ENCODE measurements at places on chromosomes 11 and 22.

DNA sequence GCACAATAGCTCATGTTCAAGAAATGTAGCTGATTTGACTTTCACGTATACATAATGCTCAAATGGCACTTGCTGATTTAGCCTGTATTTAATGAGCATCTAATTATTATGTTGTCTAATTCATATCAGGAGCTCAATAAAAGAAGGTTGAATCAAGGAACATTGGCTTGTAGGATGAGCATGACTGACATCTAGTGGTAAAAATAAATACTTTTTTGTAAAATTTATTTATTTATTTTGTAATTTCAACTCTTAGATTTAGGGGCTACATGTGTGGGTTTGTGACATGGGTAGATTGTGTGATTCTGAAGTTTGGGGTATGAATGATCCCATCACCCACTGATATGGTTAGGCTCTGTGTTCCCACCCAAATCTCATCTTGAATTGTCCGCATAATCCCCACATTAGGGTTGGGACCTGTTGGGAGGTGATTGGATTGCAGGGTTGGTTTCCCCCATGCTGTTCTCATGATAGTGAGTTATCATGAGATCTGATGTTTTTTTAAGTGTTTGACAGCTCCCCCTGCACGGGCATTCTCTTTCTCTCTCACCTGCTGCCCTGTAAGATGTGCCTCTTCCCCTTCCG lies 1.7 kb upstream of the OR52E5 start:
- peak; percentile 11 for DNase-seq

DNA sequence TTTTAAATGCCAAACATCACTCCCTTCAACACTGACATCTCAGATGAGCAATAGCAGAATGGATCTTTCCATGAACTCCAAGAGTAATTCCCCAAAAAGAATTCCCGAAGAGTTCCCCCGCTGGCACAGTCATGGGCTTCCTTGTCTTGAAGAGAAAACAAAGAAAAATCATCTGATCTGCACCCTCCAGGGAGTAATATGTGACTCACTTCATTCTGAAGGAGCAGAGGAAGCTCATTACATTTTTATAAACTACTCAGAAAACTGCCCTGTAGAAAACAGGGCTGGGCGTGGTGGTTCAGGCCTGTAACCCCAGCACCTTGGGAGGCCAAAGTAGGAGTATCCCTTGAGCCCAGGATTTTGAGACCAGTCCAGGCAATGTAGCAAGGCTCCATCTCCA lies 35.7 kb downstream of the CELSR1 start:
- no peak for DNase-seq

DNA sequence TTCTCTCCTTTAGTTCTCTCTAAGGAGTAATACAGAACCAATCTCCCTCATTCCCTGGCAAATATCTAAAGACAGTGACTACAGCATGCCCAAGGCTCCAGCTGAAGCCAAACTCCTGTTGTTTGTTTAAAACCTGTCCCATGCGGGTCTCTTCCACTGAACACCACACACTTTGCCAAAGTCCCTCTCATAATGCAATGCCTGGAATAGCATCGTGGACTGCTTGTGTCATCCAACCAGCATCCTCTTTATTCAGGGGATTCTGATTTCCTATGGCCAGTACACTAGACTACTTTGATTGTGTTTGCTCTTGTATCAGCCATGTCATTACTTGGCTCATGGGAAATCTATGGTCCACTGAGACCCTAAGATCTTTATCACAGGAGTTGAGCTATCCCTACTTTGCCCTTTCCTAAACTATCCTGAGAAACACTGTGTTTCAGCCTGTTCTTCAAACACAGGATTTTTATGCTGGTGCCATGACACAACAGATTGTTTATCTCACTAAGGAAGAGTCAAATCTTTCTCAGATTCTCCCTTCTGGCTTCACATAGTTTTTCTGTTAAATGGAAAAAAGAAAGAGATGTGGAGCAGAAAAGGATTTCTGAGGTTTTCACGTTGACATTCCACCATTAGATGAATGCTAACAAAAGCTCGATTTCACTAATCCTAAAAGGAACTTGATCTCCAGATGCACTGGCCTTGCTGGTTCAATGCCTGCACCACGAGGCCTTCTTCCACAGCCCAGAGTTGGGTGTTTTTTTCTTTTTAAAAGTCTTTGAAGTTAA lies 15.9 kb upstream of the IRAG1 start:
- no peak for DNase-seq

DNA sequence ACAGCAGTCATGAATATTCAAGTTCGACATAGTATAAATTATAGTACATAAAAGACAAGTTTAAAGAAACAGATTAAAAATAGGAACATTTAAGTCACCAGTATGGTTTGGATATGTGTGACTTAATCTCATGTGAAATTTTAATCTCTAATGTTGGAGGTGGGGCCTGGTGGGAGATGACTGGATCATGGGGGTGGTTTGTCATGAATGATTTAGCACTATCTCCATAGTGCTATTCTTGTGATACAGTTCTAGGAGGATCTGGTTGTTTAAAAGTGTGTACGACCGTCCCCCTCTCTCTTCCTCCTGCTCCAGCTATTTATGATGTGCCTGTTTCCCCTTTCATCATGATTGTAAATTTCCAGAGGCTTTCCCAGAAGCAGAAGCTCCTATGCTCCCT lies 3.3 kb downstream of the KDM4E start:
- no peak for DNase-seq

- no peak for DNase-seq
Measured at GRCh38 chr11:86923999-86924766, 31.0 kb downstream of the FZD4 start.

DNA sequence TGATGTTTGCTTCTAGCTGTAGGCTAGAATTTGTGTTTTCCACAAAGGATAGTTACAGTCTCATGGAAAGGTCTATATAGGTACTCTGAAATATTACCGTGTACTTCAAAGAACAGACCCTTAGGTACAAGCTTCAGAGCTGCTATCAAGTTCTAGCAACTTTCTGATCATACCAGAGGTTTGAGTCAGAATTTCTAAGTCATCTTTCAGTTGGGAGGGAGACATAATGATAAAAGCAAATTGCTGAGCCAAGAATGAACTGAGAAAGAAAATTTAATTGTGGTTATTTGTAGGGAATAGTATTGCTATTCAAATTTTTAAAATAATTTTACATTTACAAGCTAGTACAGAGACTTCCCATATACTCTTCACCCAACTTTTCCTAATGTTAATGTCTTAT lies 19.9 kb upstream of the ME3 start:
- DNase-seq: no peak

DNA sequence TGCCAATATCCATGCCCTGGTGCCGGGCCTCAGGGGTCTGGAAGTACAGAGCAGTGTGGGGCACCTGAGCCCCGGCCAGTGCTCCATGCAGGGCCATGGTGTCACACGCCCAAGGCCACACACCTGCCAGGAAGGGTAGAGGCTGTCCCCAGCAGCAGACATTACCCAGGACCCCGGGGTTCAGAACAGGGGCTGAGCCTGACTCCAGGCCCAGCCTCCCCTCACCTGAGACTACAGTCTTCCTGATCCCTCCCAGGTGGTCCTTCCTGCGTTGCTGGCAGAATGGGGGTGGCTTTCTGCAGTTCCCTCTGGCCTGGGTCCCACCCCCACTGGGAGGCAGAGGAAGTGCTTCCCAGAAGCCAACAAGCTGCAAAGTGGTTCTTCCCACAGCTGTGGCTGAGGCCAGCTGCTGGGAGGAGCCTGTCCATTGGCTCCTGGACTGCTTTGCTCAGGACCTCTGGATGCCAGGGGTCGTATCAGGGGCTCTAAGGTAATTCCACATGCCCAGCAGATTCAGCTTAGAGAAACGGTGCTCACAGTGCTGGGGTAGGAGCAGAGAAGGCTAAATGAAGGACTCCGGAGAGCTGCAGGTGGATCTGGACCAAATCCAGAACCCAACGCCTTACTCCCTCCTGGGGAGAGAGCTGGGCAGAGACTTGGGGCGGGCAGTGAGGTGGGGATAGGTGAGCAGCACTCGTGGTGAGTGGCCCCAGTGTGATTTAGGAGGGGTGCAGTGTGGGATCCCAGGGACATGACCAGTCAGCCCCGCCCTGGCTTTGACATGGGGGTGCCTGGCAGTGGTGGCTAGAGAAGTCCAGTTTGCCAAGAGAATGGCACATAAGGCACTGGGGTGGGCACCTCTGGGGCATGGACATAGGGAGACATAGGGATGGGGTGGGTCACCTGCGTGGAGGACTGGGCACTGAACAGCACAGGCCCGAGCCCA lies 12.6 kb downstream of the TCIRG1 start:
- no peak for DNase-seq

DNA sequence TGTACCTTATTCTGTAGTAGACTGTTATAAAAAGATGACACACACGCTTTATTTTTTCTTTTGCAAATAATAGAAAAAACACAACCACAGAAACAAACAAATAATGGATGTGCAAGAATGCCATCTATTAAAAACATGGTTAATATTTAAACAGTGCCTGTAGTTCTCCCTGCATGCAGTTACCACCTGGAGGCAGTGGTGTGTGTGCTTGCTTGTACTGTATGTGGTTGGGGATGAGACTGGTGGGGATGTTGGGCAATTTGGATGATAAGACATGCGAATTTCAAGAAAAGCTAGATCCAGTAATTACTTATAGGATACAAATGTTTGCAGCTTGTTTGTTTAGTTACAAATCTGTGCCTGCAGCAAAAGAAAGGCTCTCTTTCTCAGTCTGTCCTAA lies 3.6 kb downstream of the C11orf87 start:
- peak; percentile 16 for DNase-seq

- no peak for DNase-seq
Measured at GRCh38 chr11:63493127-63493526, 2.2 kb upstream of the PLAAT5 start.

DNA sequence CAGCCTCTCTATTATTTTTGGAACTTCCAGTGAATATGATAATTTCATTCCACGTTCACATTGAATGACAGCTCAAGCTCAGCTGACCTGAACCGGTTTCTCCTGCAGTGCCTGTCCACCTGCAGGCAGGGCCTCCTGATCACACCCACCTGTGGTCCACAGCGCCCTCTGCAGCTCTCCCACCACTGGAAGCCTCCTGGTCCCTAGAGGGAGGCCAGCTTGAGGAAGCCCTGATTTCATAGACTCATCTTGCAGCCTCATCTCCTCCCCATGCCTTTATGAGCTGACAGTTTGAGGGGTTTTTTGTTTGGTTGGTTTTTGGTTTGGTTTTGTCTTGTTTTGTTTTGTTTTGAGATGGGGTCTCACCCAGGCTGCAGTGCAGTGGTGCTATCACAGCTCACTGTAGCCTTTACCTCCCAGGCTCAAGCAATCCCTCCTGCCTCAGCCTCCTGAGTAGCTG lies 29.9 kb upstream of the MALAT1 start:
- peak; percentile 80 for DNase-seq

- no peak for DNase-seq
Measured at GRCh38 chr22:29799217-29799680, 32.1 kb downstream of the UQCR10 start.

DNA sequence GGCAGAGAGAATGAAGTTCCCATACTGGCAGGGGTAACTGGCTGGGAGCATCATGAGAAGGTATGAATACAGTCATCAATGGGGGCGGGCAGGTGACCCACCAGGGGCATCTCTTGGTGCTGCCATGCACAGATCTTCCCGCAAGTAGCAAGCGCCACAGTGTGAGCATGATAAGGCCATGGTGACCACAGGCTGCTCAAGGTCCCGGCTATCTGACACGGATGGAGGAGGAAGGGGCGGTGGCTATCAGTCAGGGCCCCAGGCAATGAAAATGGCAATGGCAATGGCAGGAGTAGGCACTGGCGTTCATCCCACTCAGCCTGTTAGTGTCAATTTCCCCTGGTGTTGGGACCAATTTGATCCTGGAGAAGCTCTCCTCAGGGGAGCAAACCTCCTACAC lies 21.6 kb downstream of the ASCL2 start:
- no peak for DNase-seq

GRCh38 chr11:115363921-115364320 lies 140.3 kb downstream of the CADM1 start:
- DNase-seq: no peak

DNA sequence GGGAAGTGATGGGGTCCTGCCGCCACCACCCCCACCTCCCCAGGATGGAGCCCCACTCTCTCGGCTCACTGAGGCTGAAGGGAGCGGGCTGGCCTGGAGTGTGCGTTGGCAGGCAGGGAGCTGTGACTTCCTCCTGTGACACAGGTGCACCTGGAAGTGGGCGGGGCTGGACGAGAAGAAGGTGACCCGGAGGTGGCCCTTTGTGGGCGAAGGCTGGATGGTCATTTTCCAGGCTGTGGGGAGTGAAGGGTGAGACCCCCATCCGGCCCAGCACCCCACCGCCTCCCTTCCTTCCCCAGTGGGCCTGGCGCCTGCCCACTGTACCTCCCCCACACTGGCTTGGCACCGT lies 15.3 kb downstream of the IL17REL start:
- DNase-seq: peak; percentile 10

- no peak for DNase-seq
Measured at GRCh38 chr11:45393334-45393733, 107.2 kb upstream of the SYT13 start.

GRCh38 chr22:43263645-43264514 lies 76.9 kb upstream of the TTLL12 start:
- DNase-seq: peak; percentile 81

DNA sequence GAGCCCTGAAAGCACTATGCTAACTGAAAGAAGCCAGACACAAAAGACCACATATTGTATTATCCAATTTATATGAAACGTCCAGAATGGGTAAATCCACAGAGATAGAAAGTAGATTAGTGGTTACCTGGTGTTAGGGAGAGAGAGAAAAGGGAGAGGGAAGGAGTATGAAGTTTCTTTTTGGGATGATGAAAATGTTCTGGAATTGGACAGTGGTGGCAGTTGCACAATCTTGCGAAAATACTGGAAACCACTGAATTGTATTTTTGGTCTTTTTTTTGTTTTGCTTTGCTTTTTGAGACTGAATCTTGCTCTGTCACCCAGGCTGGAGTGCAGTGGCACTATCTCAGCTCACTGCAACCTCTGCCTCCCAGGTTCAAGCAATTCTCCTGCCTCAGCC lies 63.5 kb downstream of the MRTFA start:
- DNase-seq: no peak

DNA sequence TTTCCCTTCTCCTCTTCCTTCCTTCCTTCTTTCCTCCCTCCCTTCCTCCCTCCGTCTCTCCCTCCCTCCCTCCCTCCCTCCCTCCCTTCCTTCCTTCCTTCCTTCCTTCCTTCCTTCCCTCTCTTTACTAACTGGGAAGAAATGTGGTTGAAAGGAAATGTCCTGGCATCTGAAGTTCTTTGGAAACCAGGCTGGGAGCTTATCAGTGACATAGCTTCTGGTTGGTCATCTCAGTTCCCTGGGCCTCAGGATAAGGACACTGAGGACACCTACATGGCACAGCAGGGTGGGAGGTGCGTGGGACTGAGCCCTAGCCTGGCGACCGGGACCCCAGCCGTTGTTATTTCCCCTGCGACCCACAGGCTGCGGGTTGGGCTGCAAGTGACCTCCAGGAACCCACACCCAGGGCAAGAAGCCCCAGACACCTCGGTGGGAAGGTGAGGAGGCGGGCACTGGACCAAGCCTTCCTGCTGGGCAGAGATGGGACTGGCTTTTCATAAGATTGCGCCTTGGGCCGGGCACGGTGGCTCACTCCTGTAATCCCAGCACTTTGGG lies 1486.5 kb downstream of the TBC1D22A start:
- no peak for DNase-seq

All from NCI-H345 (cell line).